ENCODE measurements at places on chromosomes 16 and 17.

- no peak for DNase-seq
These were observed 62.2 kb downstream of the DHRS7C start for GRCh38 chr17:9729034-9729650.

DNA sequence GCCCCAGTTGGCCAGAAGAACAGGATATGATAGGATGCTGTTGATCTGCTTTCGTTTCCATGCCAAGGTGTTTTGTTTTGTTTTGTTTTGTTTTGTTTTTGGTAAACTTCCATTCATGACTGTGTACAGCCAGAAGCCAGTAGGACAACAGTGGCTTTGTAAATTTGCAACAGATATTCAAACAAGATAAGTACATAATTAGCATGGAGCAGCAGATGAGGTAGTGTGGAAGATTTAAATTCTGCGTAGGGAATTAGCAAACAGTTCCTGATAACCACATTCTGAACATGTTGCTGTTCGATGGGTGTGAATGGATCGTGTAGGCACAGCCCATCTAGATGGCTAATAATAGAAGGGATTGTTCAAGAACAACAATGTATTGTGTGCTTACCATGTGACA, 1080.1 kb upstream of the RBFOX1 start:
- DNase-seq, result no peak

DNA sequence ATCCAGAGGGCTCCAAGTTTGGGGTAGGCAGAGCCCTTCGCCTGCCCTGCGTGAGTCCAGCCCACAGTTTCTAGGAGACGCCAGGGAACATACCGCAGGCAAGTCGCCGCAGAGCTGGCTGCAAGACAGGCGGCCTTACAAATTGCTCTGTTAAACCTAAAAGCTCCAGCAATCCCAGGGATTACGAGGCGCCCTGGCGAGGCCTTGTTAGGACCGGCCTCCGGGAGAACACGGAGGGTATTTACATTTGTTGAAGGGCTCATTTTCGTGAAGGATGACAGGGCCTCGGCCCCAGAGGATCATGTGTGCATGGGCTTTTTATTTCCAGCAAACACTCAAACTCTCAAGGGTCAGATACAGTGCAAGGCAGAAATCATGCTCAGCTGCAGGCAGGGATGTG, 77.6 kb upstream of the FOXF1 start:
- DNase-seq, result no peak

- no peak for DNase-seq
These were observed 94.1 kb downstream of the PLCG2 start for GRCh38 chr16:81873206-81873605.

DNA sequence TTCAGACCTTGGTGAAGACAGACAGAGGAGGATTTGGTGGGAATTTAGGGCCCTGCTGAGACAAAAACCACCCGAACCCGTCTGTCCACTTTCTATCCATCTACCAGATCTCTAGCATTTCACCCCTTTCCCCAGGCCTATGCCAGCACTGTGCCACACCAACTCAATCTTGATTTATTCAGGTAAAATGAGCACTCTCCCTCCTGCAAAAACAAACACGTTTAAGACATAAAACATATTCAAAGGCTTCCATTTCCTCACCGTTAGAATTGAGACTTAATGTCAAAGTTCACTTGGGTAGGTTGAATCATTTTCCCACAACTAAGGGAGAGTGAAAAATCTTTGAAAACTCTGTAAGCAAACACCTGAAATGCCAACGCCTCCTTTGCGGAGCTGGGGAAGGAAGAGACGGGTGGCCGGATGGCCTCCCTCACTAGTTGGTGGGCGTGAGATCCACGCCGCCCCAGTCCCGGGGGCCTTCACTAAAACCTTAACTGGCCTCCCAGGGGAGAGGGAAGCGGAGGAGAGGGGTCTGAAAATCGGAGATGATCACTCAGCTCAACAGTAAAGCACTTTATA, 862 bp downstream of the DCAKD start:
- DNase-seq, result no peak

DNA sequence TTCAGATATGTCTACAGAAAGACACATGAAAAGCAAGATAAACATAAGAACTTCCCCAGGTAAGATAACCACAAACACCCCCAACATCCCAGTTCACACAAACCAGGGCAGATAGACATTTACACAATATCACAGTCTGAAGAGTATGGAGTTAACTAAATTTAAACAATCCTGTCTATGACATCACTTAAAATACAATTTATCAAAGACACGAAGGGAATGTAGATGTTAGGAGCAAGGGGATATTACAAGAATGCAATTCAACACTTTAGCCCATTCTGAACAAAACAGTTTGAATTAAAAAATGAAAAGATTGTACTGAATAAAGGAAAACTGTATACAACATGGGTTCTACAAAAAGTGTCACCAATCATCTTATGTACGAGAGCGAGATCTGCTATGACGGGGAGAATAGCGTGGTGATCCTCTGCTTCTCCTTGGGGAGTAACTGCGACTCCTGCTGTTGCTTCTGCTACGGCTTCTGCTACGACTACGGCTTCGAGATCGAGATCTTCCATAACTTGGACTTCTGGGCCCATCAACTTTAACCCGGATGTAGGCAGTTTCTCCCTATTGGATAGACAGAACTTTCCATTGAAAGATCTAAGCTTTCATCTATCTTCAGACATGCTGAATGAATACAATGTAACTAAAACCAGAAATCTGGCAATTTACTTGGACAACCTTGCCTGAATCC, 1.9 kb downstream of the SRSF1 start:
- DNase-seq, result no peak

DNA sequence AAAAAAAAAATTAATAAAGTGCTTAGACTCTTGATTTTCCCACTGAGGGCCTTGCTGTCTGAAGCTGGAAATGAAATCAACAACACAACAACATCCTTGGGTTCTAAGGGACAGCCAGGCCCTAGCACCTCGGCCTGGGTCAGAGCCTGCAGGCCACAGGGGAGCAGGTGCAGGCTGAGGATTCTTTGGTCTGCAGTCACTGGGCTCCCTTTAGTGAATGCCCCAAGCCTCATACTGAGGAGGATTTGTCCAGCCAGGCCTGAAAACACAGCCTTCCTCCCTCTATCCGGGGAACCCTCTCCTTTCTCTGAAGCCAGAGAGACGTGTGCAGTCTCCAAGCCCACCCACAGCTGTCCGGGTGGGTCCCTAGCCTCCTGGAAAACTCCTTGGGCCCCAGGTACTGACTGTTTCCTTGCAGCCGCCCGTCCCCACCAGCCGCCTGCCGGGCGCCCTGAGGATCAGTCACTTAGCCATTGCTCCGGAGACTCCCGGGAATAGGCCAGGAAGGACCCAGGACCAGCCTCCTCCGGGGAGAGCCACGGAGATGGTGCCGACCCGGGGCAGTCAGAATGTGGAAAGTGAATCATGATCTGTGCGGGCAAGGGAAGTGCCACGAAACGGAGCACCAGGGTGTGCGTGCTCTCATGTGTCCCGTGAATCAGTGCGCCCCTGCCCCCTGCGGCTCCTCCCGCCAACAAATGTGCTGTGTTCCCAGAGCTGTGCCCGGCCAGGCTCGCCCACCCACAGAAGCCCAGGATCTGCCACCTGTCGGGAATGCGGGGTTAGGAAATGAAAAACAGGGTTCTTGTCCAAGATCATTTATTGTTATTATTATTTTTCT, 91.0 kb downstream of the RTN4RL1 start:
- no peak for DNase-seq

GRCh38 chr17:80018917-80019651, 16.6 kb downstream of the TBC1D16 start:
- no peak for DNase-seq

DNA sequence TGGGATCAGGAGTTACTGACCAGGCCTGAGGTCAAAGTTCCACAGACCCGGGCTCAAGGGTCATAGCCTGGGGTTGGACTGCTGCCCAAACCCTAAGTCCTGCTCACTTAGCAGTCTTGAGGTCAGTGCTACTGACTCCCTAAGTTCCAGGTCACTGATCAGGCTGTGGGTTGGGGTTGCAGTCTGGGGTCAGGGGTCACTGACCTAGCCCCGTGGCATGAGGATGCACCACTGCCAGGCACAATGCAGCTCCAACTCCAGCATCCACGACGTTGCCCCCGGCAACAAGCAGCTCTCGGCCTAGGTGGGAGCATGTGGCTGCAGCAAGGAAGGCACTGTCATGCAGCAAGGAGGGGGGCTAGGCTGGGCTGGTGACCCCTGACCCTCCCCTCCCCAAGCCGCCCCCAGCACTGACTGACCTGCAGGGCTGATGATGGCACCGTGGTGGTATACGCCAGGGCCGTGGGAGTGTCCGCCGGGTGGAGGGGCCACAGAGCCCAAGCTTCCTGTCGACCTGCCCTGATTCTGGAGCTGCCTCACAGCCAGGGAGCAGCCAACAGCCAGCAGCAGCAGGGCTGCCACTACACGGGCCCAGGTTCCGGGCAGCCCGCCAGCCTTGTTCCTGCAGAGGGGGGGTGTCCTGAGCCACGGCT, 1.1 kb downstream of the GGT6 start:
- no peak for DNase-seq
